ENCODE measurements at places on chromosomes 5 and 9.

DNA sequence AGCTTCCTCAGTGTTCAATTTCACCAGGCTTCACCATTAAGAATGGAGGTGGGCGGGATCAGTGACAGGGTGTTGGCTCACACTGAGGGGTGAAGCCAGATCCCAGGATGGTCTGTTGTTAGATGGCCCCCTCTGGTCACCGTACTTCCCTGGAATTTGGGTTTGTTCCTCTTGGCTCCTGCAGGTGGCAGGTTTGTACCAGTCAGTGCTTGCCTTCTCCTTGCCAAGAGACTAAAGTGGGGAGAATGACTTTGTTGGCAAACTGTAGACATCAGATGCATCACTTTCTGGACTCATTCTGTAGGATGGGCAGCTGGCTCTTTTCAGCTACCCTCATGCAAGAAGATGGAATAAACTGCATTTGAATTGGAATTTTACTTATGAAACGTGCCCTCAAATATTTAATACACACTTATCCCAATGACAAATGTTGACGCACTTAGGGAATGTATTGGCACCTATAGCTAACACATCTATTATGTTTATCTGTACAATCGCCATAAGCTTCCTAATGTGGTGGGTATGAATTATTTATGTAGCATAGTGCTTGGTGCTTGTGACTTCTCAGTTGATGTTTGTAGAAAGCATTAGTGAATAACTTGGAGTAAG is 31.4 kb upstream of the ANKRD55 start:
- DNase-seq = no peak

DNA sequence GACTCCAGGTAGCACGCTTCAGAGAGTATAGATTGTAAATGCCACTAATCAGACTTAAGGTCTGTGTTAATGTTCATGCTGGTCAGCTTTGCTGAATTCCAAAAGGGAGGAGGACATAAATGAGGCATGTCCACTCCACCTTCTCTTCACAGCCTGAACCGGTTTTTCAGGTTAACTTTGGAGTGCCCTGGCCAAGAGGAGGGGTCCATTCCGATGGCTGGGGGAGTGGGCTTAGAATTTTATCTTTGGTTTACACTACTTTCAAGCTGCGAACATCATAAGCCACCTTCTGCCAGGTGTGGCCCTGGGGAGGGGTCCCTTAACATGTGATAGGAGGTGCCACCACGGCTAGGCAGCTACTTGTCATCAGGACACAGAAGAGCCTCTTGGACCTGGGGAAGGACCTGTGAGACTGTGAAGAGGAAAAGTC is 24.2 kb downstream of the ABO start:
- no peak for DNase-seq

DNA sequence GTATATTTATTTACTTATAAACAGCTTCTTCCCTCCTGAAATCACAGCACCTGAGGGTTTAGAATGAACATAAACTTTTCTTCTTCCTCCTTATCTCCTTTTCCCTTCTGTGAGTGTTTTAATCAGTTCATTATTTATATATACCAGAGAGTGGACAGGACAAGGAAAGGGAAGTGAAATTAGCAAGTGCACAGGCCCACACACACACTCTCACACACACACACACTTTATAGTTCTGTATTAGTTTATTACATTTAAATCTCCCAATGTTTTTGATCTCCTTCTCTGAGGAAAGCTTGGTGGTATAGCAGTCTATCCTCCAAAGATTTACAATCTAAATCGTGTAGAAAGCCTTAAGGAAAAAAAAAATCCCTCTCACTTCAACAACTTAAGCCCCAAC is 353.5 kb downstream of the NDUFS4 start:
- DNase-seq = no peak

- no peak for DNase-seq
Measured at GRCh38 chr5:191949-192690, 825 bp downstream of the LRRC14B start.

DNA sequence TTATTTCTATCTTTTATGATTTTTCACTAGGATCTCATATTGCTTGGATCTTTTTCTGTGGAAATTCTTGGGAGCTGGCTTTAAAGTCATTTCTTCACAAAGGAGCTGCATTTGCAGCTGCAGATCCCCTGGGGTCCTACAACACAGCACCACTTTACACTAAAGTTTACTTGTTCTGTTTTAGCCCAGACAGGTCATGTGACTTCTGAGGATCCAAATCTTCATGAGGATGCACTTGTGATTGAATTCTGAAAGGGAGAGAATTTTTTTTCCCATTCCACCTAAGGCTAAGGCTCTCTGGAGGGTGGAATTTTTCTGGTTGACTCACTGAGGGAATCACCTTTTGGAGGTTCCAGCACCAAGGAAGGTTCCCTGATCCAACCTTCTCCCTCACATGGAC is 43.4 kb downstream of the ACOT12 start:
- no peak for DNase-seq

GRCh38 chr5:176535101-176535663 is 2.0 kb downstream of the RNF44 start:
- no peak for DNase-seq

DNA sequence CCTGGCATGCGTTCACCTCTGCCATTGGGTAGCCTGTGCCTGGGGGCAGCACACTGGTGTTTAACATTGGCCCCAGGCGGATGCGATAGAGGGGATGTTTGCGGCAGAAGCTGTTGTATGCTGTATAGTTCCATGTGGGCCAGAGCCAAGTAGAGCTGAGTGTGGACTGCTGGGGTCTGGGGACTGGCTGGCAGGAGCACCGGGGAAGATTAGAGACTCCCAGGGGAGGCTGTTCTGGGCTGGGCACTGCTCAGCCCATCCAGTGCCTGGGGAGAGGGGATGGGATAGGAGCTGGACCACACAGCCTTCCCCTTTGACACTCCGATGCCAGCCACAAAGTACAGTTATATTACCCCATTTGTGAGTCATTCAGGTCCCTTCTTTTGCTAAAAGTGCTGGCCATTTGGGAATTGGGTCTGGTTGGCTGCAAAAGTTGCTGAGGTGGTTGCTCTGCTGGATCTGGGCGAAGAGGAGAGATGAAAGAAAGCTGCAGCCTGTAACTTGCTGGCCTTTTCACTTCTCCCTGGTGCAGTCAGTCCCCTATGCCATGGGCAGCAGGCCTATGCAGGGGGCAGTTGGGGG is 73.8 kb downstream of the RGS3 start:
- no peak for DNase-seq

- DNase-seq = no peak
Measured at GRCh38 chr9:107161338-107161737, 121.7 kb upstream of the RAD23B start.

GRCh38 chr5:68478301-68479095 is 262.9 kb downstream of the PIK3R1 start:
- no peak for DNase-seq

- DNase-seq = no peak
Measured at GRCh38 chr5:109669991-109670706, 19.6 kb upstream of the MAN2A1 start.

- DNase-seq = no peak
Measured at GRCh38 chr5:67360047-67360446, 163.4 kb upstream of the CD180 start.

DNA sequence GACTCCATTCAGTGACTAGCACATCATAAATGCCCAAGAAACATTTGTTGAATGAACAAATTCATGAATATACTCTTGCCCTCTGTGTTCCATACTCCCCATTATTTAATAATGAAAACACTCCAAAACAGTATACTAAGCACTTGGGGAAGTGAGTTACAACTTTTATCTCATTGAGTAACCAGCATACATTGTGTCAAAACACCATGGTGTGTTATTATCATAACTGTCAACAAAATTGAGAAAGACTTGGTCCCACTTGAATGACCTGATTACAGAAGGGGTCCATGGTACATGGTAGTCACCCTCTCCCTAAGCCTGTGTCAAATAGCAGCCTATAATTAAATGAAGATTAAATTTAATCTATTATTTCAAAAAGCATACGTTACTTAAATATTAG is 16.2 kb downstream of the ANKH start:
- DNase-seq = no peak

DNA sequence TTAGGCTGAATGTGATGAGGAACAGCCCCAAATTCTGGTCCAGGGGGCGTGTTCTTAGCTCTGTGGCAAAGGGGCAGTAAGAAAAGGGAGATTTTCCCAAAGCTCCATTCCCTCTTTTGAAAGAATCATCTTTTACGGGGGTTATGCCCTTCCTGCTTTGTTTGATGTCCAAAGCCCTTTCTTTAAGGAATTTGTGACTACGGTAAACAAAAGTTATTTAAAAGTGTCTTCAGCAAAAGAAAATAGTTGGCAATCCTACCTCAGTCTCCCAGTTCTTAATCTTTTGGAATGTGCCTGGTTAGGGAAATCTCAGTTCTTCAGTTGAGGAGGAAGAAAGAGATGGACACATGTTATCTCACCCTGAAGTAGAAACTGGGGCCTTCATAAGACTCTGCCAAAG is 24.4 kb upstream of the ARSI start:
- DNase-seq = no peak

- DNase-seq = no peak
Measured at GRCh38 chr9:135215571-135216161, 128.2 kb downstream of the OLFM1 start.

- DNase-seq = no peak
Measured at GRCh38 chr5:38608874-38609273, 52.4 kb upstream of the LIFR start.

- no peak for DNase-seq
Measured at GRCh38 chr5:1367149-1367548, 22.2 kb upstream of the CLPTM1L start.

DNA sequence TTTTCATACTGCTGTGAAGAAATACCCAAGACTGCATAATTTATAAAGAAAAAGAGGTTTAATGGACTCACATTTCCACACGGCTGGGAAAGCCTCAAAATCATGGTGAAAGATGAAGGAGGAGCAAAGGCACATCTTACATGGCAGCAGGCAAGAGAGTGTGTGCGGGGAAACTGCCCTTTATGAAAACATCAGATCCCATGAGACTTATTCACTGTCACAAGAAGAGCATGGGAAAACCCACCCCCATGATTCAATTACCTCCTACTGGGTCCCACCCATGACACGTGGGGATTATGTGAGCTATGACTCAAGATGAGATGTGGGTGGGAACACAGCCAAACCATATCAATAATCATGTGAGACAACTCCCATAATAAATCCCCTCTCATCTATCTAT is 8.7 kb downstream of the TTC39B start:
- no peak for DNase-seq

GRCh38 chr9:114434878-114435311 is 47.1 kb upstream of the AKNA start:
- DNase-seq = no peak

DNA sequence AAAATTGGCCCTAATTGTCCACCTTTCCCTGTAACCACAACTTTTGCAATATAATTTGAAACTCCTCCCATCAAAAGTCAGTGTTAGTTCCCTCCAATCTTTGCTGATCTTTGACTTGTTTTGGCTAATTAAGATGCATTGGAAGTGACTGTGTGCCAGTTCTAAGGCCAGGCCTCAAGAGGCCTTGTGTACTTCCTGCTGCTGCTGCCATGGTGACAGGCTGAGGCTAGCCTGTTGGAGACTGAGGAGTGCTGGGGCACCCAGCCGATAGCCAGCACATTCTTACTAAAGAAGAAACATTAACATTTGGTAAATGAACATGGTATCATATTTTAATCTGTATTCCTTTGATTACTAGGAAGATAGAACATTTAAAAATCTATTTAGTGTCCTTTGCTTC is 86.5 kb downstream of the SREK1 start:
- no peak for DNase-seq

GRCh38 chr5:140113699-140114263 is at the start of gene PURA:
PURA (plus strand) TSS chr5:140114109; CDS start chr5:140114182, 73 bp downstream.
- DNase-seq = peak; percentile 56

GRCh38 chr5:54347221-54347865 is 37.0 kb upstream of the ARL15 start:
- DNase-seq = no peak

DNA sequence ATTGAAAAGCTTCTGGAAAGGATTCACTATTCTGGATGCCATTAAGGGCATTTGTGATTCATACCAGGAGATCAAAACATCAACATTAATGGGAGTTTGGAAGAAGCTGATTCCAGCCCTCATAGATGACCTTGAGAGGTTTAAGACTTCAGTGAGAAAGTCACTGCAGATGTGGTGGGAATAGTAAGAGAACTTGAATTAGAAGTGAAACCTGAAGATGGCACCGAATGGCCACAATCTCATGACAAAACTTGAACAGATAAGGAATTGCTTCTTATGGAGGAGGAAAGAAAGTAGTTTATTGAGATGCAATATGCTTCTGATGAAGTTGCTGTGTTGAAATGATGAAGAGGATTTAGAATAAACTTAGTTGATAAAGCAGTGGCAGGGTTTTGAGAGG is 254.6 kb upstream of the SLC24A2 start:
- no peak for DNase-seq

DNA sequence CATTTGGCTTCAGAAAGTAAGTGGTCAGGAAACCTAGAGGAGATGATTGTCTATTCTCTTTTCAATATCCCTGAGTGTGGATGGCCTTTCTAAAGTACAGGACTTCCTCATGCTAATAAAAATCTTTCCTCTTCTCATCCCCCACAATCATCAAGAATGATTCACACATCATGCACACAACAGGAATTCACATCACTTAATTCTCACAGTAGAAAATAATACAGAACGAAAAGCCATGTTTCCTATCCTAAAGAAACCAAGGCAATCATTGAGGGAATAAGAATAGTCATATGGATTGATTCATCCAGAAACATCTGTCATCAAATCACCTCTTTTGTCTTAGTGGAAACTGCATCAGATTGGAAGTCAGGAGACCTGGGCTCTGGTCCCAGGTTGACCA is 203.1 kb upstream of the PIK3R1 start:
- no peak for DNase-seq

DNA sequence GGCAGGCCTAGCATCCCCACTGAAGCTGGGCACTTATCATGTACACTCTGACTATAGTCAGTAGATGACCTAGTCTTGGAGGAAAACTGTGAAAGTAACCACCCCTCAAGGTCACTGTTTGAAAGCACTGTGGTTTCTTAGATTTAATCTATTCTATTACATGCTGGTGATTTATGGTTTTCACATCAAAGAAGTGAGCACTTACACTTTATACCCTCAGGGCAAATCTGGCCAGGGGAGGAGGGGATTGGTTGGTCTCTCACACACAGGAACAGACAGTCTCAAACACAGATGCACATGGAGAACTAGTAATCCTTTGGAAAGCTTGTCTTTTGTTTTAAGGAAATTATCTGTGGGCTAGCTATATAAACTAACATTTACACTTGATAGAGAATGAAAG is 17.9 kb upstream of the SPIN1 start:
- no peak for DNase-seq

Data from NCI-H1436 treated with DMSO at 0.1 percent for 48 hours (cell line).